Activated gamma-delta T cell treated with Interleukin-2 at 50 U/mL for 16 hours (primary cell): ENCODE measurements at places on chromosomes 13 and 19.
A peak's percentile ranks its signal among the peaks of the same experiment; 100 is the strongest.

- no peak for DNase-seq
Observed at GRCh38 chr13:74675182-74675581, 541.0 kb upstream of the KLF12 start.

- DNase-seq, result no peak
Observed at GRCh38 chr13:52118595-52118994, 10.3 kb downstream of the NEK5 start.

- DNase-seq, result no peak
Observed at GRCh38 chr13:94128430-94128829, 351.1 kb downstream of the DCT start.

DNA sequence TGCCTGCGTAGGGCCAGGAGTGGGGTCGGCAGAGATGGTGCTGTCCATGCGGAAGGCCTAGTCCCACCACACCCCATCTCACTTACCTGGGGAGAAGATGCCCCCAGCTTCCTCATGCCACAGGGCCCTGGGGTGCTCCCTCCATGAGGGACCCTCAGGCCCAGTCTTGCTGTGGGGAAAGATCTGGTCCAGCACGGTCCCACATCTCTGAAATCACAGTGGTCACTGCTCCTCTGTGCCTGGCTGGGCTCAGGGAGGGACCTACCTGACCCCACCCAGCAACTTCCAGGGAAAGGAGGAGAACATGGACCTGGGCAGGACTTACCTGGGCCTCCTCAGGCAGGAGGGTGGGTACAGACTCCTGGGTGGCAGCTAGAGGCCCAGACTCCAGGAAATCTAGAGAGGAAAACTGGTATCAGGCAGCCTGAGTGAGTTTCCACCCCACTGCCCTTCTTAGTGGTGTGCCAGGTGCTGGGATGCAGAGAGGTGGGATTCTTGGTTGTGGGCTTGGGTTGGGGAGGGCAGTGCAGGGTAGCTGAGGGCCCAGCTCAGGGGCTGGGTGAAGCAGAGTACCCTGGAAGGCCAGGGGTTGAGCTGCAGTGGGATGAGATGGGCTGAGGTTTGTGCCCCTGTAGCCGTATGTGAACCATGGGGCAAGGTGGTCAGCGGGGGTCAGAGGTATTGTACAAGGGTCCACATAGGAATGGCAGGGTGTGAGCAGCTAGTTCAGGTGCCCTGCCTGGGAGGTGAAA, 3.8 kb downstream of the MZF1 start:
- DNase-seq, result no peak

DNA sequence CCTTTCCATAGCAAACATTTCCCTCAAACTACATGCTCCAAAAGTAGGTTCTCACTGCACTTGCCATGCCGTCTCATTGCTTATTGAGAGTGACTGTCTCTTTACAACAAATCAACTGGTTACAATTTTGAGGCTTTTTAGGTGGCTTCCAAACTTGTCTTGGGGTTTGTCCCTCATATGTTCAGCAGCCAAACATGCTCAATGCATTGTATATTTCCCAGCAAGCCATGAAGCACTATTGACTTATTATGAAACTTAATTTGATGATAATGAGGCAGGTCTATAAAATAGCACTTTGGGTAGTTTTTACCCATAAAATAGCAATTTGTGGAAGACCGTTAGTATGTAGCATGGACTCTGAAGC, 78.2 kb downstream of the LRCH1 start:
- DNase-seq, result no peak

- no peak for DNase-seq
Observed at GRCh38 chr19:49566302-49566701, 14.1 kb downstream of the NOSIP start.

GRCh38 chr13:48559638-48560320, 26.9 kb upstream of the RCBTB2 start:
- DNase-seq, result no peak

DNA sequence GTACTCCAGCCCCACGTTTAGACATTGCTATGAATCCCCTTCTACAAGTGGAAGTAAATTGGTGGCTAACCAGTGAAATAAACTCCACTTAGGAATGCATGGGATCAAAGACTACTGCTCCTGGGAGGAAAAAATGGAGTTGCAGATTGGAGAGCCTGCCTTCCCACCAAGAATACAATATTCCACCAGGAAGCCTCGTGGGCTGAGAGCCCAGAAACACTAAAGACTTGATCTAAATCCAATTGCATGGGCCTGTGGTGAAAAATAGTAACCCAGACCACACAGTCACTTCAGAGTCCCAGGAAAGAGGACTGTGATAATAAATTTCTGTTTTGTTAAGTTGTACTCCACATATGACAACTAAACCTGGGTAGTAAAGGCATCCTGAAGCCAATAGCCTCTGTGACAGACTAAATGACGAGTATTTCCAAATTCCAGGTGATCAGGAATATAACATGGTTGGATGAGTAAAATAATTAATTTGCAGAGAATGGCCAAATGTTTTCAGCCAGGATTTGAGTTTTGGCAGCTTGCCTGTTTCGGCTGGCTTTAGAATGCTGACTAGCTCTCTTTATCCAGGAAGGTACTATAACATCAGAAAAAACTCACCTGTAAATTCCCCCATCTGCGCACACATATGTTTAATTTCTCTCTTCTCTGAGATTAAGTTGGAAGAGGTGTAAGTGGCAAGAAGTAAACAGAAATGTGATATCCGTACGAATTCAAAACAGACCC, 480.3 kb downstream of the LIG4 start:
- DNase-seq, result no peak

GRCh38 chr19:51551673-51552432, 19.2 kb upstream of the ZNF175 start:
- DNase-seq, result no peak

- no peak for DNase-seq
Observed at GRCh38 chr19:40718774-40719391, 2.0 kb downstream of the ITPKC start.

DNA sequence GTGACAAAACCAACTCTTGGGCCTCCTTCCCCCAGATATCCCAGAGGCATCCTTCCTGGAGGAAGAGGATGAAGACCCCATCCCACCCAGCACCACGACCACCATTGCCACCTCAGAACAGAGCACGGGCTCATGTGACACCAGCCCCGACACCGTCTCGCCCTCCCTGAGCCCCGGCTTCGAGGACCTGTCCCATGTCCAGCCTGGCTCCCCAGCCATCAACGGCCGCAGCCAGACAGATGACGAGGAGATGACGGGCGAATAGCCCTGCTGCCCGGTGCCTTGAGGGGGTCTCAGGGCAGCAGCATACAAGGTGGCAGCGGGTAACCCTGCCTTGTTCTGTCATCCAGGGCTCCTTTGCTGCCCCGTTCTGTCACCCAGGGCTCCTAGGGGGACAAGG, 3.3 kb upstream of the UBA52 start:
- no peak for DNase-seq

DNA sequence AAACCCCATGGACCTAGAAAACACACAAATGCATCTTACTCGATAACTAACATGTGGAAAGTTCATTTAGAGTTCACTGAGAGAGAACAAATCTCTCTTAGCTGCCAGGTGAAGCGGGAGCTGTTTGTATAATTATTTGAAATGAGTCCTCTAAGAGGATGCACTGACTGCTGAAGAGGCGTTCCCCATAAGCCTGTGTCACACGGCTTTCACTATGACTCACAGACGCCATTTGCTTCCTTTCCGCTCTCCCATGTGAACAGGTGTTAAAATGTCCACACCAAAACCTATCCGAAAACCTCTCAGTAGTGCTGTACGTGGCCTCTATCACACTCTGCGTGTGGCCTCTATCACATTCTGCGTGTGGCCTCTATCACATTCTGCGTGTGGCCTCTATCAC, 101.8 kb downstream of the SOX1 start:
- DNase-seq, result no peak

GRCh38 chr13:32426990-32427851, 709 bp downstream of the N4BP2L1 start:
- peak; percentile 51 for DNase-seq
